ENCODE measurements at places on chromosomes 3 and 15.

- no peak for DNase-seq
Observed at GRCh38 chr15:60000824-60001609, 3.1 kb upstream of the FOXB1 start.

DNA sequence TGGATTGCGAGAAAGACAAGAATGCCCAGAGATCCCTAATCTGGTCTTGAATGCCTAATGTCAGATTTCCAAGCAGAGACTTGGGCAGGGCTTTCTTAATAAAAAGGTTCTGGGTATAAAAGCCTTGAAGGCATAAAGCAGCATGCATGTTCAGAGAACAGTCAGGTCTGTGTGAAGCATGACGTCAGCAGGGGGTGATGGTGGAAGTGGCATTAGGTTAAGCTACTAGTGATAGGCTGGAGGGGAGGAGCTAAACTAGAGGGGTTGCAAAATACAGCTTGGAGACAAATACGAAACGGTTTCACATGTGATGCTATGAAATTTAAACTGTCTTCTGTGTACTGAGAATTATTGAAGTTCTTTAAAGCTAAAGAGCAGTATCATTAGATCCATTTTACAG lies 125.6 kb downstream of the VPS8 start:
- DNase-seq, result no peak

DNA sequence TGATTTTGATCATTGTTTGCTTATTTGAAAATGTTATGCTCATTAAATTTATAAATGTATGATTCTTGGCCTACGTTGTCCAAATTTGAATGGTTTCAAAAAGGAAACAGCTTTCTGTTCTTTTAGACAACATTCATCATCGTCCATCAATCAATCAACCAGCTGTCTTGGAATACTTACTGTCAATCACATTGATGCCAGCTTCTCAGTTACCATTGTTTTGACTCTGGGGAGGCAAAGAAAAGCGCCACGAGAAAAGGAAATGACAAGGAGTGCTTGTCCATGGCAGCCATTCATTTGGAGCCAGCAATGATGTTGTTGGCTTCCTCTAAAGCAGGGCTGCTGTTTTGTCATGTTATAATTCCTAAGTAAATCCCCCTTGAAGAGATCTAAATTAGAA lies 62.2 kb upstream of the TP63 start:
- DNase-seq, result no peak

DNA sequence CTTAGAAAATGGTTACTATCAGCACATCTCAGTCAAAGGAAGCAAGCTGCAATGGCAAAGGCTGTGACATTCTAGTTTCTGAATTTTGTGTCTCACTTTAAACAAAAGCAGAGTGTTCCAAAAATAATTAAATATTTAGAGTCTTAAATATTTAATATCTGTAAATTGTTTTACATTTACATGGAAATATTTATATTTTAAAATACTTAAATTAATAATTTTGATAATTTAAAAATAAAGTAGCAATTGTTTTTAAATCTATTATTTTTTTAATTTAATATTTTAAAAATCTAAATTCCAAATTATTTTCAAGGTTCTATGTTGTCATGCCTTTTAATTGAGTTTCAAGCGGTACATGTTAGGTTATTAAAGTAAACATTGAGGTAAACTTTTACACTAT lies 843.1 kb downstream of the ROBO1 start:
- DNase-seq, result no peak

GRCh38 chr3:186035277-186035676 lies 73.6 kb downstream of the ETV5 start:
- DNase-seq, result no peak

DNA sequence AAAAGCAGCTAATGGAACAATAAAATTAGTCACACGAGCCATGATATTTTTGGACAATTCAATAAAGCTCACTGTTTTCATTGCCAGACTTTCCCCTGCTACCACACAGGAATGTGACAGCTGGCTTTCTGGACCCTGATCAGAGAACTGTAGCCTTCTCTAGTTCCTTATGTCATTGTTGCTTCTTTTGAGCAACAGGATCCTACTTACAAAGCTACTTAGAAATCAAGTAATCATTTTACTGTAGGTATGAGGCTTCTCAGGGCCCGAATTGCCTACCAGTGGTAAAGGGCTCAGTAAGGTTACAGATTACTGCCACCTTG lies 94.3 kb upstream of the AADACL2 start:
- no peak for DNase-seq

GRCh38 chr15:55250392-55250791 lies 39.2 kb downstream of the RAB27A start:
- DNase-seq, result peak; percentile 70

DNA sequence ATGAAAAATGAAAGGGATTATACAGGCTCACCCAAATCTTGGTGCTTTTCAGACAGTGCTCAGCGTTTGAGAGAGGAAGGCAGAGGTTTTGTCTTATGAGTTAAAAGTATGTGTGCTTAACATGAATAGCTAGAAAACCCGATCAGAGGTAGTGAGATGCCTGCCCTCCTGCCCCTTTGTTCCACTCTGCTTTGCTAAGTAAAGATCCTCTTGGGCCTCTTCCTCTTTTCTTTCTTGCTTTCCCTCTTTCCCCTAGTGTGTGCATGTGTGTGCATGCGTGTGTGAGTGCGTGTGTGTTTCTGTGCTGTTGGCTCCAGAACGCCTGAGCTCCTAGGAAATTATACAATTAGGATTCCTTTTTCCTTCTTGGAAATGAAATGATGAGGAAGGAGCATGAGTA lies 261.3 kb upstream of the NR2E3 start:
- no peak for DNase-seq

DNA sequence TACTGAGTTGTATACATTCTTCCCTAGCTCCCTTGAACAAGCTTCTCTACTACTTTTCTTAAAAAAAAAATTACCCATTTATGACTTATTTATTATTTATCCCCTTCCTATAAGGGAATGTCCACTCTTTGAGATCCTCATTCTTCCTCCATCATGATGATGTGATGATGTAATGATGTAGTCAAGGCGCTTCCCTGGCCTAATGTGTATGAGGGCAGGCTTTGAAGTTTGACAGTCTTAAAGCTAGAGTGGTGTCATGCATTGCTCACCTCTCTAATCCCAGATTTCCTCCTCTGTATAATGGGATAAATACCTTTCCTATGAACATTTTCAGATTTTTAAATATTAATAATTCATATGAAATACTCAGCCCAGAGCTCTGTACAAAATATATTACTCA lies 486.0 kb upstream of the TPRG1 start:
- no peak for DNase-seq

- DNase-seq, result no peak
Observed at GRCh38 chr15:100018191-100018590, 285.0 kb upstream of the LYSMD4 start.

DNA sequence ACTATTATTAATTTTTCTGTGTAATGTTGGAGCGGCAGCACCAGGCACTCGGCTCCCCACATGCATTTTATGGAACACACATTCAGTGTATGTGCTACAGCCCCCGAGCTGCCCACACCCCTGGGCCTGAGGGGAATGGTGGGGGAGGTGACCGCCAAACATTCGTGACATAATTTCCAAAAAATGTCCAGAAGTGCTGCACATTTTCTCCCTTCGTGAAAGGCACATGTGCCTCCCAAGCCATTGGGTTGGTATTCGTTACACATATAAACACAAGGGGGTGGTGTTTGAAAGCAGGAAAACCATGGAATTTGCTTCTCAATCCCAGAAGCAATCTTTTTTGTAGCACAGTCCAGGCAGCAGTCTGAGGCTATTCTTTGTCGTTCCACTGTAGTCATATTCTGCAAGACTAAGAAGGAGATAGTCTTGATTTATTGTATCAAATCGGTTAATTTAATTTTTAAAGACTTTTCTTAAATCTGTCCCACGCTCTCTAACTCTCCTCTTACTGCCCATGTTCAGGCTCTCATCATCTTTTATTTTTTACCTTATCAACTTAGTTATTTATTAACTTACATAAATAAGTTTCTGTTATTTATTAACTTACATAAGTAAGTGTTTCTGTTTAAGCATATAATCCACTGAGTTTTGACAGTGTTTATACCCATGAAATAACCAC lies 39.2 kb upstream of the POLR2M start:
- DNase-seq, result peak; percentile 48

DNA sequence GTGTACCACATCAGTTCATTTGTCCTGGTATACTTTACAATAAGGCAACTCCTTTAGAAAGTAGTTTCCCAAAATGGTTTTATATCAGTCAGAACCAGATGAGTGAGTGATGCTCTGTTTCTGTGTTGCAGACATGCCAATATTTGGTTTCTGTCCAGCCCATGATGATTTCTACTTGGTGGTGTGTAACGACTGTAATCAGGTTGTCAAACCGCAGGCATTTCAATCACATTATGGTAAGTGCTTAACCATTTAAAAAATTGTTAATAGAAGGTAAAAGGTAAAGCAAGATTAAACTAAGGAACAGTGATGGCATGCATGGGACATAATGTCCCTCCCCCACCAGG lies 40.0 kb upstream of the SCAANT1 start:
- DNase-seq, result no peak

GRCh38 chr3:31610700-31611275 lies 78.1 kb downstream of the STT3B start:
- no peak for DNase-seq

DNA sequence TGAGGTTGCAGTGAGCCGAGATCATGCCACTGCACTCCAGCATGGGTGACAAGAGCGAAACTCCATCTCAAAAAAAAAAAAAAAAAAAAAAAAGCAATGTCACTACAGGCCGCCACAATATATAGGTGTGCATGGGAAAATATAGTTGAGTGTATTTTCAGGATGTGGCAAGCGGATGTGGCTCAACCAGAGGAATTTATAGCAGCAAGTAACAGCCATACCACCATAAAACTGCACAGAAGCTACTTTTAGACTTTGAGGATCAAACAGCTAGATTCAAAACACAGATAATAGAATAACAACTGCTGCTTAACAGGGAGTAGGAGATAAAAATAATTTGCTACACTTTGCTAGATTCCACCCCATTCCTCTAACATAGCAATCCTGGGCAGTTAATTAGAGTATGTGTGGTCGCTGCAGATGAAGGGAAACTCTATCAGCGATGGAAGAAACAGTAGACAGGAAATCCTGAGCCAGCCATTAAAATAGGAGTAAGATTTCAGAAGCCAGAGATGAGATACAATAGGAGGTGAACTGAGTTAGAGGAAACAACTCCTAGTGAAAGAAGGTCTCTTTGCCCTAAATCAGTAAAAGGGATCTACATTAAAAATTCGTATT lies 318.7 kb upstream of the STT3B start:
- no peak for DNase-seq

DNA sequence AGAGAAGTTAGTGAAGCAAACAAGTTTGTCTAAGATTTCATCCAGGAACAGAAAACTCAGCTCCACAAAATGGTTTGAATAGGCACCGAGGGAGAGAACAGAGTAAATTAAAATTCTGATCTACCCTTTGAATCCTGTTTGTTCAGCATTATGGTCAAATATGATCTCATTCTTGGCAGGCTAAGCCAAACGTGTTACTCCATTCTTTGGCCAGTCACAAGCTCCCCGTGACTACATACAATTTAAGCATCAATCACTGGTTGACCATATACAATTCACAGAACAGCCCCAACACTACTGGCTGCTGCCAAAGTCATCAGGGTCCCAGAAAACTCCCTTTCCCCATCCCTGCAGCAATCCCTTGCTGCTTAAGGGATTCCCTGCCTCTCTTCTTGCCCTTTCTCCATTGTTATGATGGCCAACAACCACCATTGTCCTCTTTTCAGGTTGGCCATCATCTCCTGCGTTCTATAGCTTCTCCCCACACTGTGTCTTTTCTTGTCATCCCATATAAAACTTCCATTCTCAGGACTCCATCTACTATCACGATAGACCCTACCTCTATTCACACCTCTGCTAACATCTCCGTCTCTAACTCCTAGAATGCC lies 46.3 kb downstream of the GOLIM4 start:
- no peak for DNase-seq

DNA sequence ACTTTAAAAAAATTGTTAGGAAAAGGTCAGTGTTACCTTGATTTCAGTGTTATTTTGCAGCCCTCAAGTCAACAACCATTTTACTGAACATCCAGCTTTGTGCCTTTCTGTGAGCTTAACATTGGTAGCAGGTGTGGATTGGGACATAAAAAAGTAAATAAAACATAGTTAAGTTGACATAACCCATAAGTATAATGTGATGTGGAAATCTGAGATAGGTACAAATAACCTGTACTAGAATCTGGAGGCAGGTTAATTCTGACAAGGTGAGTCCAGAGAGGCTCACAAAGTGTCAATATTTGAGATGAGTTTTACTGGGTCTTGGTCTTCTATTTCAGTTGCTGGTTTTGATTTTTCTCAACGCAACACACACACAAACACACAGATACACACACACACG lies 151.3 kb downstream of the LPP start:
- no peak for DNase-seq

DNA sequence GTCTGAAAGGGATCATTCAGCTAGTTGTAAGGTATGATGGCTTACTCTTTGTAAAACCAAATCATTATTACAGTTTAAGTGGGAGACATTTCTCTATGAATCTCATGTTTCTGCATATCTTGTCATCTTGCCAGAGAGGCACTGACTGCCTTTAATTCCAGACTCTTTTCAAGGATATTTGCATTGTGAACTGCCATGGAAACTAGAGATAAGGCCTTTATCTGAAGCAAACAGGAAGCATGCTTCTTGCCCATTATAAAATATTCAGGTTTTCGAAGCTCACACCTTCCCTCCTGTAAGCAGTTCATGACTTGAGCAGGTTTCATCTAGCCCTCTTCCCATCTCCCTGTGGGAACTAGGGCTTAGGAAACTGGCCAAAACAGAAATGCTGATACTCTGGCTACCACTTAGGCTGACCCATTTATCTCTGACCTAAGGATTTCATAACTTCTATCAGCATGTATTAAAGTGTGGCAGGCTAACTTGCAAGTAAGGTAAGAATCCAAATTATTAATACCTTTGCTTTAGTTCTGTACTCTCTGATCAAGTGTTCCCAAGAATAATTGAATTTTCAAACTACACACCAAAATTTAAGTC lies 326.6 kb upstream of the ALCAM start:
- no peak for DNase-seq

- no peak for DNase-seq
Observed at GRCh38 chr3:126550488-126551051, 8.2 kb downstream of the C3orf22 start.

- no peak for DNase-seq
Observed at GRCh38 chr3:40780291-40780924, 255.6 kb downstream of the ZNF621 start.

- DNase-seq, result no peak
Observed at GRCh38 chr15:98728082-98728810, 79.9 kb downstream of the IGF1R start.

DNA sequence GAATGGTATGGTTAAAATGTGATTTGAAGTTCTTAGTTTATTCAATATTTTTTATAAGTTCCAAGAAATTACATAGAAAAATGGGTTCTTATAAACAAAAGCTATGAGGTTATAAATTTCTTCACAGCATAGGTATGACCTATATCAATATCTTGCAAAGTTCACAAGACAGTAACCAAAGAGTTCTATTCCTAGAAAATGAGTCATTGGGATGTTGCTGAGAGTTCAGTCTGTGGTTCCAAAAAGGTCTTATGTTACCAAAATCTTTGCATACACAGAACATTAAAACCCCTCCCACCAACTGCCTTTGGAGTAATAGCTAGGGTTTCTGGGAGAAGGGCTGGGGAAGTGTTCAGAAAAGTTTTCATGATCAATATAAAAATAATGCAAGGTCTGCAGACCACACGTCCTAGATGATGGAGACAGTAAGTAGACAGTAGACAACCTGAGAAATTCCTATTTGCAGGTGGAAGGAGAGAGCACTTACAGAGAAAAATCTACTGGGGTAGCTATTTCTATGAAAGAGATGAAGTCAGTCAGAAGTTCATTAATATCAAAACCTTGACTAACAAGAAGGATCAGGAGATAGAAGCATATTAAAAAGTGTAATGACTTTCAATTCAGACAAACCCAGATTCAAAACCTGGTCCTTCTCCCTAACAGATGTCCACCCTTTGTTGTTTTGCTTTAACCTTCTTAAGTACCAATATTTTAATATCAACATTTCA lies 279.3 kb downstream of the KCNH8 start:
- no peak for DNase-seq
